ENCODE measurements at places on chromosomes 4 and X.

- DNase-seq = no peak
Measured at GRCh38 chr4:75916091-75916661, 13.9 kb upstream of the PPEF2 start.

DNA sequence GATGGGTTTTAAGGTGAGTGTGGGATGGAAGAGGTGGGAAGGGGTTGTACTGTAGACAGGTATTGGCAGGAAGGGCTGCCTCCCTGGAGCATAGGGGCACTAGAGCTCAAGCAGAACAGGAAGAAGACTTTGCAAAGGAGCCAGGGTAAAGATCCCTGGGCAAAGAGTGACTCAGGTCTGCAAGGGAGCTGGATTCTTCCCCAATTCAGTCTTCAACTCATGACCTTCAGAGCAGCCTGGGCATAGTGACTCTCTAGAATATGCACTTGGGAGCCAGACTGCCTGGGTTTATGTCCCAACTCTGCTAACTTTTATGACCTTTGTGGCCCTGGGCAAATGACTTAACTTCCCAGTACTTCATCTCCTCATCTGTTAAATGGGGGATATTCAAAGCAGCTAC lies 4.0 kb downstream of the LONRF3 start:
- DNase-seq = no peak

DNA sequence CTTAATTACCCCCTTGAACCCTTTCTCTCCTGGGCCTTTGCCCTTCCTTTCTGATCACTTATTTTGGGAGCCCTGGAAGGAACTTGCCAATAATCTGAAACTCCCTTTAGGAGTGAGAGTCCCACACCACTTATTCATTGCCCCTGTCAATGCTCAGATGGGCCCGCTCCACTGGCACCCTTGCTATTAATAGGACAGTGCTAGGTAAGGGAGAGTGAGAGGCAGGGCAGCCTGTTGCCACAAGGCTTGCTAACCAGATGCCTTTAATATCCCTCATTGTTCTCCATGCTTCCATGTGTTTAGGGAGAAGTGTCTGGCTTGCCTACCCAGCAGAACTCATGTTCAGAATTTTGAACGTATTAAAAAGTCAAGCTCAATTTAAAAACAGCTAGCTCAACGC lies 1.7 kb upstream of the NHS start:
- no peak for DNase-seq

DNA sequence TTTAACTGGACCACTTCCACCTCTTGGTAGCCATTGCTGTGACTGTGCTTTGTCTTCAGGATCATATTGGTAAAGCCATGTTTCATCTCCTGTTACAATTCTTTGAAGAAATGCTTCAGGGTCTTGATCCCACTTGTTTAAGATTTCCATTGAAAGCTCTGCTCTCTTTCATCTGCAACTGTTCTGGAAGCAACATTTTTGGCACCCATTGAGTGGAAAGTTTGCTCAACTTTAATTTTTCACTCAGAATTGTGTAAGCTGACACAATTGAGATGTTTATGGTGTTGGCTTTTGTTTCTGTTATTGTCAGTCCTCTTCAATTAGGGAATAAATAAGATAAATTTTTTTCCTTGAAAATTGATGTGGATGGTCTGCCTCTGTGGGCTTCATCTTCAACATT lies 237.4 kb downstream of the MAPK10 start:
- no peak for DNase-seq

DNA sequence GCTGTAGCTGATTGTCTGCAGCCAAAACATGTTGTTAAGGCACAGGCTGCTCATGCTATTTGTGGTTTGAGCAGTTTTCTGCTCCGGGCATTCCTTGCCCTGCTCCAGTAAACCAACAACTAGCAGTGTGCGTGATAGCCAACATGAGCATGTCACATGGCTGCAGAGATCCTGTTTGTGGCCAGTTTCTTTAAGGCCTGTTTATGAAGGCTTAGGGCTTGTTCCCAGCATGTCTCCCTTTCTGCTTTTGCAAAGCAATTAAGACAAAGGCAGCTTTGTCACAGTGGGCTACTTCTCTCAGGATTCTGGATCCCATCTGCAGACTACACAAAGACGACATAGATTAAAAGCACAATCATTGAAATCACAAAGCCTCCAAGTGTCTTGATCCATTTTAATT lies 160.5 kb downstream of the ZNF518B start:
- no peak for DNase-seq

DNA sequence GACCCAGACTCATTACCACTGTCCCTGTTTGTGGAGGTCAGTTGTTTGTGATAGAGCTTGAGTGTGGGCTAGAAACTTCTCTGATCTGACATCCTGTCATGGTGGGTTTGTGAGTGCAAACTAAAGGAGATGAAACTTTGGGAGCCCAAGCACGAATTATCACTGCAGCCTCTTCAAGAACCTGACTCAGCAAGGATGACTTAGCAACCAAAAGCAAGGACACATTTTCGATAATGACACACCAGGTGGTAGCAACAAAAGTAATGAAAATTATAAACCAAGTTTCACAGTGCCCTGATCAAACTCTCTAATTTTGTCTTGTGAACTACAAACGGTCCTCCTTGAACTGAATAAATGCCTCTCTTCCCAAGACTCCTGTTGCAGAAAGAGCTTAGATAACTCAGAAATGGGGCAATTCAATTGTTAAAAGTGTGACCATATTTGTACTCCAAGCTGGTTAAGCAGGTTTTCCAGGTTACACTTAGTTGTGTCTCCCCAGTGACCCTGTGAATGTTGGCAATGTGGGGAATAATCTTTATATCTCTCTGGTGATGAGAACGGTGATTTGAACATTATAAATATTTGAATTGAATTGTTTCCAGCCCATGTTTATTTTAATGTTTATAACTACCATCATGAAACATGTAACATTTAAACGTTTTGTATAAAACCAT lies 52.6 kb upstream of the ATP8A1 start:
- DNase-seq = no peak

DNA sequence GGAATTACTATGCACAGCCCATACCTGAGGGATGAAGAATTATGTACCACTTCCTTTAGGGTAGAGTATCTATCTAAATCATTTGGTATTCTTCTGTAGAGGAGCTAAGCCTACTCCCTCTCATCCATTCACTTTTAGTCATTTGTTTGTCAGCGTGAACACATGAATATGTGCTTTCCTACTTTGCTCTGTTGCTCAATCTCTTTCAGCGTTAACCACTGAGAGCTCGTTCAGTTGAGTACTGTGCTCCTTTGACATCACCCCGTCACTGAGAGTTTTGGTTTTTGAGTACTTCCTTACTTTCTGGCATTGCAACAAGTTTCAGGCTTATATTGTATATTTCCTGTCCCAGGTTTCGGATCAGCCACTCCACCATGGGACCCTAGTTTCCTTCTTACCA lies 700.6 kb downstream of the NLGN4X start:
- DNase-seq = no peak

DNA sequence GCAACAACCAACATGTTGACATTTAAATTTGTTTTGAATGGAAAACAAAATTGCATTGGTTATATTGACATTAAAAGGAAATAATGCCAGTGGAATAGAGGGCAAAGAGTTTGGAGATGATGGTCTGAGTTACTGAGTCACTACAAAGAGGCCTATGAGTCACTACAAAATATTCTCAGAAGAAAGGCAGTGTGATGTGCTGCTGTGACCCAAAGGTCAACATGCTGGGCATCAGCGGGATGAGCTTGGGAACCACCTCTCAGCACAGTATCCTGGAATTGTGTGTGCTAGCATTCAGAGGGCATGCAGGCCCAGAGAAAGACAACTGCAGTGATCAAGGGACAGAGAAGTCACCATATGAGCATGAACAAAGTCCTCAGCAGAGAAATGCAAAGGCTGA lies 2.8 kb downstream of the CMC4 start:
- no peak for DNase-seq

GRCh38 chr4:37885496-37885895 lies 5.4 kb upstream of the TBC1D1 start:
- no peak for DNase-seq

DNA sequence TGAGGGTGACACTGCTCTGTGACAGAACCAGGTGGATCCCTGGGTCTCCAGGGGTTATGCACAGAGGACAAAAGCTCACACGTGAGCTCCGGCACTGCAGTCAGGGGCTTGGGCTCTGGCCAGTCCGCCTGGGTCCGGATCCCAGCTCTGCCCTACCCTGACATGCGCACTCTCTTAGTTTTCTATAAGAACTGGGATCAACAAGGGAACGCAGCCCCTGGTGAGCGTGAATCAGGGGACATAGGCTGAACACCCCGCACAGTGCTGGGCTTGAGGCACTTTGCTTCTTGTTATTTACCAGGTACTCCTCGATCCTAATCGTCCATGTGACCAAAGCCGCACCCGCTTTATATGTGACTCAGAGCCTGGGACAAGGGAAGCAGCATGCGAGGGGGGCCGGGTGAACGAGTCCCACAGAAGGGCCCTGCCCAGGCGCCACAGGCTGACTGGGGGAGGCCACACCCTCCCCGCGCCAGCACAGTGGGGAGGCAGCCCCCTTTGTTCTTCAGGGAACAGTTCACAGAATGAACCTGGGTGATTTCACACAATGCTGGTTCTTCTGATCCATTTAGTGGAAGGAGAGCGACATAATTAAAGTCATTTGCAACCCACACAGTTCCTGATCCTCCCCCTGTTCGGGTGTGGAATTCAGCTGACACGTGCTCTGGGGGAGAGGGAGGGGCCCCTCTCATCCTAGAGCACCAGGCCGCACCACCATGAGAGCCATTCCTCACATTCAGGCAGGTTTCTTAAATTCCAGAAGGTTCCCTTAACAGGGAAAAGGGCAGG lies 55.5 kb downstream of the WFS1 start:
- no peak for DNase-seq

GRCh38 chr4:40788331-40788730 lies 38.6 kb downstream of the NSUN7 start:
- no peak for DNase-seq

DNA sequence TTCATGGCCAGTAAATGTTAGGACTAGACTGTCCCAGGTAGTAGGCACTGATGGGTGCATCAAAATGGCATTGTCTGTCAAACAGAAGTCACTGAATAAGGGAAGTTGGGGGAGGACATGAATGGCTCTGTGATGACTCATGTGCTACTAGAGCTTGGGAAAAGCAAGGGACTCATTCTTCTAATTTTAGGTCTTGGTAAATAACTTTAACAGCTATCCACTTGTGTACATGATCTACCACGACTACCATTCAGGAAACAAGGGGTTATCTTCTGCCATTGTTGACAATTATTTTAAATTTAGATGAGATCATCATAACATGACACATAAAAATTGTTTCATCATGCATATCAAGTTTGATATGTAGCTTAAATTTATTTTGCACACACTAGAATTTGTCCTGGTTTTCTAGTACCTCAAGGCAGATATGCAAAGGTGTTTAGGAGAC lies 6.3 kb downstream of the AREG start:
- DNase-seq = no peak

- no peak for DNase-seq
Measured at GRCh38 chr4:145451895-145452294, 29.8 kb upstream of the SMAD1 start.

GRCh38 chrX:147679356-147680005 lies 232.2 kb upstream of the FMR1 start:
- no peak for DNase-seq

GRCh38 chr4:7694324-7694723 lies 245.3 kb downstream of the AFAP1 start:
- no peak for DNase-seq

DNA sequence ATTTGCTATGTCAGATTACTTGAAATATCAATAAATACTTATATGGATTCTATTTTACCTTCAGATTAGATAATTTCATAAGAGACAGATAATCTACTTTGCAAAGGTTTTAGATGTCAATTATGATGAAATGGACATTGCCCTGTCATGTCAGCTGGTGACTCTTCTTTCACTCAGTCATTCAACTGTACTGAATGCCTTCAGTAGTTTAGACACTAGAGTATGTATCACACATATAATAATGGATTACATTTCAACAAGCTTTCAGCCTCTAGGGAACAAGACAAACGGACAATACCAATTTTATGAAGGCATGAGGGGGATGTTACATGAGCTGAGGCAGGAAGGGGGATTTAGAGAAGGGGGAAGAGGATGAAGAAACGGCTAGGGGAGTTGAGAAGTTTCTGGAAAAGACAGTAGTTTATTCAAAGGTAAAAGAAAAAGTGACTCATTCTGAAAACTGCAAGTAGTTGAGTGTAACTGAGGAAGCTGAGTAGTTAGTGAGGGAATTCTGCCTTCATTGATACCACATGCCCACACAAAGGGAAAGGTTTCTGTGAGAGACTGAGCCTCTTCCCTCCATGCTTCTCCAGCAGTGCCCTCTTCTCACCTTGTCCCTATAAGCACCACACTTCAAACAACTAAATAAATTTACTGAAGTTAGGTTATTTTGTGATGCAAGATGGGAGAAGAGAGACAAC lies 25.7 kb downstream of the SLC9B2 start:
- DNase-seq = no peak

DNA sequence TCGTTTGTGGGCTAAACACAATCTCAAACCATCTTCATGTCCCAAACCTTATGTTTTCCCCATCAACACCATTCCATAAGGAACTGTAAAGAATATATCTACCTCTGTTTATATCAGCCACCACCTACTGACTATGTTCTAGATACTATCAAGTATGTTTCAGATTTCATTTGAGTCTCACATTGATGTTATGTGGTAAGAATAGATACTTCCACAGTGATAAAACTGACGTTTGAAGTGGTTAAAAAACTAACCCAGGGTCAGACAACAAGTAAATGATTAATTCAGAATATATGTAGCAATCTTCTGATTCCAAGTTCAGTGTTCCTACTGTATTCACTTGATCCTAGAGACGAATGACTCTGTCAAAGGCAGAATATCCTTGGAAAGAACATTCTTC lies 156.8 kb upstream of the RASGEF1B start:
- no peak for DNase-seq

GRCh38 chr4:148057516-148057915 lies 325.6 kb downstream of the ARHGAP10 start:
- DNase-seq = no peak

DNA sequence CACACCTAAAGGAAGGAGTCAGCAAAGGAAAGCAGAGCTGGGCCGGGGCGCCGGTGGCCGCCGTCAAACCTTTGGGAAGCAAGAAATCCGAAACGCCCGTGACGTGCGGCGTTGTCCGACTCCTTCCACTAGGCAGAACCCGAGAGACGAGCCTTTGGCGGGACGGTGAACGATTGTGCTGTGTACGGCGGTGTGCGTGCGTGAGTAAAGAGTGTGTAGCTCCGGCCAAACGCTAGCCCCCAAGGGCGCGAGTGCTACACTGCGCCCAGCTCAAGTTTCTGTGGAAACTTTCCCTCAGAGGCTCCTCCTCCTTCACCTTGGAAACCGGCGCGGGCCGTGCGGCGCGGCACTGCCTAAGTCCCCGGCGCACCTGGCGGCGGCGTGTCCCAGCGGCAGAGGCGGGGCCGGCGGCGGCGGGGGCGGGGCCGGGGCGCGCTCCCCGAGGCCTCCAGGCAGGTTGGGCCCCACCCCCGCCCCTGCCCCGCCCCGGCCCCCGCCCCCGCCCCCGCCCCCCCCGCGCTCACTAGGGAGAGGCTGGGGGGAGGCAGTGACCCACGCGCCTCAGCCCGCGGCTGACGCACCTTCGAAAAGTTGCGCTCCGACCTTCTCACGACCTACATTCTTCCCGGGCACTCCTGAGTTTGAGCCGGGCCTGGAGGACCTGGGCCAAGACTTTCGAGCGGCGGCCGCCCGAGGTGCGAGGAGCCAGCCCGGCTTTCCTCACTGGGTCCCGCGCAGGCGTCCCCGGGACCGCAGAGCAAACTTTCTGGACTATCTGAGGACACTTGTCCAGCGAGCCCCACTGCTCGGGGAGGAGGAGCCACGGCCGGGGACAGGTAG lies at the start of gene FHIP1A:
TSS of gene FHIP1A (plus strand) at position 547 of the 840 bp plus-strand sequence. CDS start 157,084 bp downstream, outside the sequence.
- peak; percentile 81 for DNase-seq
